ENCODE measurements at places on chromosomes 4 and X.

GRCh38 chrX:101957174-101957573 is 25.3 kb upstream of the ZMAT1 start:
- no peak for DNase-seq

- DNase-seq = no peak
Measured at GRCh38 chr4:83387012-83387411, 52.4 kb upstream of the HPSE start.

- no peak for DNase-seq
Measured at GRCh38 chr4:159414305-159414704, 311.4 kb downstream of the RAPGEF2 start.

DNA sequence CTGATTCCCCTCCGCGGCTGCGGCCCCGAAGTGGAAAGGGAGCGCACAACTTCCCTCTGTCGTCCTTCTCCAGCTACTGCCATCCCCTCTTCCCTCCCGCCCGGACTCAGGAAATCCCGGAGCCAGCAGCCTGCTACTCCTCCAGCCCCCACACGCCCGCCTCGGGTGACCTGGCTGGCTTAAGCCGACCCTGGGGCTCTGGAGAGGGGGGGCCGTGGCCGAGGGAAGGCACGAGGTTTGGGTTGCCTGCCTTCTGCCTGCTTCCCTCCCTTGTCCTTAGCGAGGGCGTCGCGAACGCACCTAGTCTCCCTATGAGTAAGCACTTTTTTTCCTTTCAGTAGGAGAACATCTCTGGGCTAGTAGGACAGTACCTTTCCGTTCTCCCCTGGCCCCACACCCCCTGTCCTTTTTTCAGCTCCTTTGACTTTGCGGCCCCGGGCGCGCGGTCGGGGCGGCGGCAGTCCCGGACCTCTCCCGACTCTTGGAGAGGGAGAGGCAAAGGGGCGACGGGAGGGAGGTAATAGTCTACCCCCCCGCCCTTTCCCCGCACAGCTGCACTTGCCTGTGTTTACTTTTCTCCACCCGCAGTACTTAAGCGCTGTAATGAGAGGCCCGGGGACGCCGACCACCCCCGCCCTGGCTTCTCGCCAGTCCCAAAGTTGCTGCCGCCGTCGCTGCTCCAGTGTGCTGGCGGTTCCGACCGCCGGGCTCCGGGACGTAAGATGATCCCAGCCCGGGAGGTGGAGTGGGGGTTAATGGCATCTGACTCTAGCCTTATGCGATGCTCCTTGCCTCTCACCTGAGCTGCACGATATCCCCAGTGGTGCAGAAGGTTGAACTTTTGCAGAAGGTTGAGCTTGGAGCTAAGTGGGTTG is 868 bp downstream of the PLS3 start:
- DNase-seq = no peak

DNA sequence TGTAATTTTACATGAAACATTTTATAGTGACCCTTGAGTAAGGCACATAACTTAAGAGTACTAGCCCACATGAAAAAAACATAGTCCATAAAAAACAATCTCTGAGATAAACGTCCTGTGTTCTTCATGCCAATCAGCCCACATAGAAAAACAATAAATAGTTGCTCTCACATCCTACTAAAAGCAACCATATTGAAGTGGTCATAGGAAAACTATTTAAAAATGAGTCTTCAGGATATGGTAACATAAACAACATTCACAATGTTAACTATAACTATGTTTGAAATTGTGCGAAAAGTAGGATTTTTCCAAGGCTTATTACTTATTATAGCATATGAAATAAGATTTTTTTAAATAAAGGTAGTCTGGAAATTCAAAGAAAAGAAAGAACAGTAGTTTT is 77.1 kb upstream of the EPHA5 start:
- DNase-seq = no peak

DNA sequence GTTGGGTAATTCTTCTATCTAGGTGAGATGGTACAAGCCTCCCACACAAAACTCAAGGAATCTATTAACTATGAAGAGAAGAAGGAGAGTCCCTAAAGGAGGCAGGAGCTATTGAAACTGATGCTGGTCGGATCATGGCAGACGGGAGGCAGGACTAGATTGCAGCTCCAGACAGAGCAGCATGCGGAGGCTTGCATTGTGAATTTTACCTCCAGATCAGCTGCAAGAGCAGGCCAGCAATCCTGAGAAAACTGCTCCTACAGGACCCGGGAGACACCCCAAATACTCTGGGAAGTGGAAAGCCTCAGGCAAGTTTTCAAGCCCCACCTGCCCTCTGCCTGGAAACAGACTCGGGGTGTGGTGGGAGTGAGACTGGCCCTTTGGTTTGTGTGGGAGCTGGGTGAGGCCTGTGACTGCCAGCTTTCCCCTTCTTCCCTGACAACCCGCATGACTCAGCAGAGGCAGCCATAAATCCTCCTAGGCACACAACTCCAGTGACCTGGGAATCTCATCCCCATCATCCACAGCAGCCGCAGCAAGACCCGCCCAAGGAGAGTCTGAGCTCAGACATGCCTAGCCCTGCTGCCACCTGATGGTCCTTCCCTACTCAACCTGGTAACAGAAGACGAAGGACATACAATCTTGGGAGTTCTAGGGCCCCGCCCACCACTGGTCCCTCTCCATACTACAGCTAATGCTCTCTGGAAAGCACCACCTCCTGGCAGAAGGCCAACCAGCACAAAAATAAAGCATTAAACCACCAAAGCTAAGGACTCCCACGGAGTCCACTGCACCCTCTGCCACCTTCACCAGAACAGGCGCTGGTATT is 30.9 kb downstream of the GATB start:
- no peak for DNase-seq

GRCh38 chr4:11543706-11544105 is 115.0 kb upstream of the HS3ST1 start:
- DNase-seq = no peak

DNA sequence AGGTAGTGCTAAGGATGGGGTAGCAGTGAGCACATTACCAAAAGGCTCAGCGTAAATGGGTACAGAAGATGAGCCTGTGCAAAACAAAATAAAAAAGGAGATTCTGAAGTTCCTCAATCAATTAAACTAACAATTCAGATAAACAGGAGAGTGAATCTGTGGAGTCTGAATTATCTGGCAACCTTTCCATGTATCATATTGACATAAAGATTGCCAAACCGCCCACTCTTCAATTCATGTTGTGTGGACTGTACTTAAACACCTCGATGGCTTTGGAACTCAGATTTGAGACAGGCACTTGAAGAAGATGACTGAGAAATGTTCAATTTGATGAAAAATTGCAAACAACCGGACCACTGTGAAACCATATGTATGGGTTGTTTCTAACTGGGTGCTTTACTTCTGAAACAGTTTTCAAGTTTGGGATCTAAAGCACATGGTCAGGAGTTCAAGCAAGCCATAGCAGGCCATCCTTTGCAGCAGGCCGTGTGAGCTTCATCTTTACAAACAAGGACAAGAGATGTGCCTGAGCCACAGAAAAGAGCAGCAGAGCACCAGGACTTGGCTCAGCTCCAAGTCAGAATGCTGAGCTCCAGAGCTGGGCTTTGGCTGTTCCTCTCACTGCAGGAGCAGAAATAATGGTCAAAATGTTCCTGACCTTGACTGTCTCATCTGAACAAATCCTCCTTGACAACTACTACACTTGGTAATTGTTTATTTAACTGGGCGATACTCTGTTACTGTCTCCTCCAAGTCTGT is 108.1 kb downstream of the MGST2 start:
- DNase-seq = no peak

DNA sequence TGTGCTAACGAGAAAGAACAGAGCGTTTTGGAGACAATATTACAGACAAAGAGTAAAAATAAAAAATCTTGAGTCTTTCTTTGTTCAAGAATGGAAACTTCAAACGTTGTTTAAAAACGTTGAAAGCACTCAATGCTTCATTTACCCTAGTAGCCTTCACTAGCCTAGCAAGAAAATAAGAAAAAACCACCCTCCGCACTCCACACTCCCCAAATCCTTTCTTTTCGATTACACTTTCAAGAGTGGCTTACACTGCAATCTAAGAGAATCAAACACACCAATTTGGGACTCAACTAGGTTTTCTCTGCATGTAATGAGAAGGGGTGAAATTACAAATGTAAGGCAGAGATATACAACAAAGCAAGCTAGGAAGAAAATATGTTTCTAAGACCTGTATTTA is 4.7 kb downstream of the TMSB4X start:
- DNase-seq = no peak

- no peak for DNase-seq
Measured at GRCh38 chr4:52995360-52996030, 133.4 kb downstream of the RASL11B start.

DNA sequence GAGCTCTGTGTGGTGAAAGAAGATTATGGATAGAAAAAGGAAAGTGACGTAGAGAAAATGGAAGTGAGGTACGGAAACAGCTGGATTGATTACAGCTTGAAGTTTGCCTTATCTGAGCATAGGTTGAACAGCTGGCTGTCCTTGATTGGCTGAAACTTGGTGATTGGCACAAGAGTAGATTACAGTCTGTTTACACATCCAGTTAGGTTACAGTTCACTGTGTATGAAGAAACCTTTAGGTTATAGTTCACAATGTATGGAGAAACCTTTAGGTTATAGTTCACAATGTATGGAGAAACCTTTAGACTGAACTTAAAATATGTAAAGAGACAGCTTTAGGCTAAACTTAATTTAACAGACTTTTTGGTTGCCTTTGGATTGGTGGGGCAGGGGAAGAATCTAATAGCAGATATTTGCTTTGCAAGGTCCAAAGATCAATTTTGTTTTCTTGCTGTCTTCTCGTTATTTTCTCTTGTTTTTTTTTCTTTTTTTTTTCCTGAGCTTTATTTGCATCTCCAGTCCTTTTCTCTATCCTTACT is 15.6 kb upstream of the ART3 start:
- DNase-seq = no peak

GRCh38 chr4:164579270-164579942 is 174.5 kb upstream of the SMIM31 start:
- DNase-seq = no peak

DNA sequence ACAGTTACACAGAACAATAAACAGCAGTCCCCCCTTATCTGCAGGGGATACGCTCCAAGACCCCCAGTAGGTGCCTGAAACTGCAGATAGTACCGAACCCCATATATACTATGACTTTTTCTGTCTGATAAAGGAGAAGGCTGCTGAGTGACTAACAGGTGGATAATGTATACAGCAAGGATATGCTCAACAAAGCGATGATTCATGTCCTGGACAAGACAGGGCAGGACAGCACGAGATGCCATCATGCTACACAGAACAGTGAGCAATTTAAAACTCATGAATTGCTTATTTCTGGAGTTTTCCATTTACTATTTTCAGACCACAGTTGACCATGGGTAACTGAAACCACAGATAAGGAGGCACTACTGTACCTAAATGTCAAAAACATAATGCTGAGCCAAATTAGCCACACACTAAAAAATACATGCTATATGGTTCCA is 76.1 kb downstream of the MANBA start:
- DNase-seq = no peak

GRCh38 chr4:109025471-109026076 is 262.7 kb upstream of the ETNPPL start:
- no peak for DNase-seq

DNA sequence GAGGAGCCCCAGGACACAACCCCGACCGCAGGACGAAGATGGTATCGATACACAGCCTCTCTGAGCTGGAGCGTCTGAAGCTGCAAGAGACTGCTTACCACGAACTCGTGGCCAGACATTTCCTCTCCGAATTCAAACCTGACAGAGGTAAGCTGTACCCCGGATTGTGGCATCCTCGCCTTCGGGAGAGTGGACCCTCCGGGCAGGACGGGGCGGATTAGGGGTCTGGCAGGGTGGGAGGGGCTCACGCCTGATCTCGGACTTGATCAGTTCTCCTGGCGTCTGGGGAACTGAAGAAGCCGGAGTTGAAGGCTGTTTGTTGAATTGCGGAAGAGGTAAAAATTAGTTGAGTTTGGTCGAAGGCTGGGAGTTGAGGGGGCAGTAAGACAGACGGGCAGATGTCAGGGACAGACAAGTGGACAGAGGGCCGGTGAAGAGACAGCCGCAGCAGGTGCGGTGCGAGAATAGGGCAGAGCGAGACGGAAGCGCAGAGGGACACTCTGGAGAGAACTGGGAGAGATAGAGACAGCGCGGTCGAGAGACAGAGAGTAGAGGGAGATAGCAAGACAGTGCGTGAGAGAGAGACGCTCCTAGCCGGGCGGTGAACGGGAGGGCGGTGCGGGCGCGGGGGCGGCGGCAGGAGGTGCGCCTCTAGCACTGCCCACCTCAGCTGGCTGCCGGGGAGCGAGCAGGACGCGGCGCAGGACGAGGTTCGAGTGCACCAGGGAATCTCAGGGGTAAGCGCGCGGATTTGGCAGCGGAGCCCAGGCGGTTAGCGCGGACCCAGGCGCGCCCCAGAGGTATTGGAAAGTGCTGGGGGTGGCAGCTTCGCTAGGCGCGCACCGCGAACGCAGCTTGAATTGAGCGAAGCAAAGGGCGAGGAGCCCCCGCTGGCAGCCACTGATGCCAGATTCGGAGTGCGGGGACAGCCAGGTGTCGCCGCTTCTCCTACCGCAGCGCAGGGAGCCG is 23.9 kb downstream of the ARHGAP36 start:
- no peak for DNase-seq

DNA sequence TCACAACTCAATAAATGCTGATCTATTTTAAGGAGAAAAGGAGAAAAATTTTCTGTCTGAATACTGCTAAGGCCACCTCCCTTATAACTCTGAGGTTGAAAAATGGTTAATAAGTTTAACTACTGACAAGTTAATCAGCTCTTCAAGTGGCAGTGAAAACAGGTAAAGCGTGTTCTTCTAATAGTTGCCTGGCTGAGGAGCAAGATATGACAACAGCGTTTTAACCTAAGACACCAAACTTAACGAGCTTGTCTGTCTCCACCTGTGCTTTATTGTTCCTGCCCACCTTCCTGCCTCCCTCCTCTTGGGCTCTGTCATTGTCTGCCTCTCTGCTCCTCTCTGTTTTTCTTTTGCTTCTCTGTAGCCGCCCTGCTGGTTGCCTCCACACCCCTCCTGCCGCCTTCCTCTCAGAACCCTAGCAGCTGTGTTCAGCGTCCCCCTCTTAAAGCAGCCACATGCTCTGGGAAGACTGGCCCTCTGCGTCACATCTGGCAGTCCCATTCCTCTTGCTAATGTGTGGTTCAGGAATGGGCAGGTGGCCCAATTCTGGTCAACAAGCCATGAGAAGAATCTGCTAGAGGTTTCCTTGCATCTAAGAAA is 4.3 kb upstream of the TSPAN5 start:
- DNase-seq = peak; percentile 32

DNA sequence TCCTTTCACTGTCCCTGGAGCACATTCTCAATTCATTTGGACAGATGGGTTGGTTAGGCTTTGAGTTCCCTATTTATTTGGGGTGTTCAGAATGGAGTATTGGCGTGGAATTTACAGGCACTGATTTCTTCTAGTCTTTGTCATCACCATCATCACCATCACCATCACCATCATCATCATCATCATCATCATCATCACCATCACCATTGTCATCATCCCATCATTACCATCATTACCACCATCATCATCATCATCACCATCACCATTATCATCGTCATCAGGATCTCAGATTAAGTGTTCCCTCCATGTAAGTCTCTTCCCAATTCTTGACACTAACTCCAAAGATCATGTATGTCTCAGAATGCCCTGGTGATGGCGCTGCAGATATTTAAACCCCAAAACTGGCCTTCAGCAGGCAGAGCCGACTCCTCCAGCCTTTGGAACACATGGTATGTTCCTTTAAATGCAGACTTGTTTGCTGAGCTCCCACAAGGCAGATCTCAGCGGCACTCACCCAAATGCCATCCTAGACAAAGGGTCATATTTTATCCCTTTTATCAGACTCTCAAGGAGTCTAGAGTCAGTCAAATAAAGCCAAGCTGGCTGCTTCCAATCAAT is 19.8 kb upstream of the FAM9A start:
- no peak for DNase-seq

Data from activated CD4-positive, alpha-beta T cell treated with anti-CD3 and anti-CD28 coated beads, Interleukin-2, amount 50 U/mL, for 1 hour (primary cell).